ENCODE measurements at places on chromosomes 6 and 20.

- no peak for DNase-seq
Observed at GRCh38 chr6:100493206-100493888, 28.6 kb upstream of the SIM1 start.

DNA sequence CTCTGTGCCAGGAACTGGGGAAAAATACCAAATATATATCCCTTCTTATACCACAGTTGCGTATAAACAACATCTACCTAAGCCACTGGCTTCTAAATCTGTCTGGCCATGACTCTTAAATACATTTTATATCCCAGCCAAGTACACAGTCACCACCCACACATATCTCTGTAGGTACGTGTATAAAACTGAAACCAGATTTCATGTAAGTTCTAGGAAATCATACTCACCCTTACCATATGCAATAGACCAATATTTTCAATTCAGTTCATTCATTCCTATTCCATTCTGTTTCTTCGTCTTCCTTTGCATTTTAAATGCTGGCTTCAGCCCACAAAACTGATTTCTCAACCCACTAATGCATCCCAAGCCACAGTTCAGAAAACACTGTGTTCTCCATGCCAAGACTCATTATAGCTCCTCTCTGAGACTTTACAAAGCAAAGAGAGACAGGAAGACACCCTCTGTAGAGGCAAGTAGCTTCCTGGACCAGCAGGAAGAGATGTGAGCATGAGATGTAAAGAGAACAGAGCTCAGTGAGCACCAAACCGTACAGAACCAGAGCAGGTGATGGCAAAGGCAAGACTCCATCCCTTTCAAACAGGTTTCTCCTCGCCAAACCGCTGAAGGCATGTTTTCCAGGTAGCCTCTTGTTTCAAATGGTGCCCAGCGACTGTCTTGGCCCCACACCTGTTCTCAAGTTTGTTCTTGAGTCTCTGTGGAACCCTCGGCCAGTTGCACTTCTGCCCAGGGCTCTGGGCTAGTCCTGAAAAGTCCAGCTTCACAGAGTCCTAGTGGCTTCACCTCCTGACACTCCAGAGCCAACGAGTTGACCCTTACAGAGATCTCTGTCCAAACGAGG lies 18.7 kb downstream of the FAM50B start:
- no peak for DNase-seq

- no peak for DNase-seq
Observed at GRCh38 chr20:2820896-2821869, 5.0 kb downstream of the TMEM239 start.

DNA sequence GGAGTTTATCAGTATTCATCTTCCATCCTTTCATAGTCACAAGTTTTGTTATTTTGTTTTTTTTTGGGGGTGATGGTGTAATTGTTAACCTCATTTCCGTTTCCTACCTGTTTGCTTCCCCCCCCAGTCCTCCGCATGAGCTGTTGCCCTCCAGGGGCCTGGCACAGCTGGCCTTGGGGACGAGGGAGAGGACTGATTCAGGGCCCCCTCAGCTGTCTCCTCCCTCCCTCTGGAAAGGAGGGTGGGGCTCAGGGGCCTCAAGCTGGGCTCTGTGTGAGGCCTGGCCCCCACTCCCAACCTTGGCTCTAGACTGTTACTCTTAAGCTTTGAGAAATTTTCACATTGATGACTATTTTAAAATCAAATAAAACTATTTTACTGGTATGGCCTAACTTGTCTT lies 4.0 kb downstream of the LRRC73 start:
- DNase-seq, result no peak

GRCh38 chr6:44042261-44042988 lies 84.8 kb downstream of the MRPL14 start:
- no peak for DNase-seq
